ENCODE measurements at places on chromosomes 6 and 20. TPM values are rescaled to one million over a fixed set of nuclear protein-coding genes. Genes with fewer than 3 reads are reported as not detected.

DNA sequence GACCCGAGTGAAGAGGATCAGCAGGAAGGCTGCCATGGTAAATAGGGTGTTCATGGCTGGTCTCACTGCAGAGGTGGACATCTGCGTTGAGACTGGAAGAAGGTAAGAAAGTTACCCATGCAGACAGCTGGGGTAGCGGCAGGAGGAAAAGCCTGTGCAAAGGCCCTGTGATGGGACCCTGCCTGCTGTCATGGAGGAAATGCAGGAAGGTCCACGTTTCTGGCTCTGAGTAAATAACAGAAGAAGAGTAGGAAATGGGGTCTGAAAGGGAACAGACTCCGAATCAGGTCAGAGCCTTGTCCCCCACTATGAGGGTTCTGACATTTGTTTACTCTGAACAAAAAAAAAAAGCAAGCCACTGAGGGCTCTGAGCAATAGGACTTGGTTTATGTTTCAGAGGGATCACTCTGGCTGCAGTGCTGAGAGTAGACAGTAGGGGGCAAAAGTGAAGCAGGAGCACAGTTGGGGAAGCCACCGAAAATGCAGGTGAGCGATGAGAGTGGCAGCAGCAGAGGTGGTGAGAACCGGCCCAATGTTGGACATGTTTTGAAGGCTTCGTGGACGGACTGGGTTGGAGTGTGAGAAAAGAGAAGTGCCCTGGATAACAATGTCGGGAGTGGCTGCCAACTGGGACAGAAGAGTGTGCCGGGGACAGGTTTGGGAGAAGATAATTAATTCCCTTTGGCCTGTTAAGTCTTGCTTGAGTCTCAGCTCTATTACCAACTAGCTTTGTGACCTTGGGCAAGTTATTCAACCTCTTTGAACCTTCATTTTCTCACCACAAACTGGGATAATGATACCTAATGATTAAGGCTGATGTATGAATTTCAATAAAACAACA lies 57.9 kb upstream of the MAP7 start:
- peak; percentile 53 for DNase-seq

- no peak for DNase-seq
Measured at GRCh38 chr6:66538551-66539135, 831.6 kb upstream of the EYS start.

DNA sequence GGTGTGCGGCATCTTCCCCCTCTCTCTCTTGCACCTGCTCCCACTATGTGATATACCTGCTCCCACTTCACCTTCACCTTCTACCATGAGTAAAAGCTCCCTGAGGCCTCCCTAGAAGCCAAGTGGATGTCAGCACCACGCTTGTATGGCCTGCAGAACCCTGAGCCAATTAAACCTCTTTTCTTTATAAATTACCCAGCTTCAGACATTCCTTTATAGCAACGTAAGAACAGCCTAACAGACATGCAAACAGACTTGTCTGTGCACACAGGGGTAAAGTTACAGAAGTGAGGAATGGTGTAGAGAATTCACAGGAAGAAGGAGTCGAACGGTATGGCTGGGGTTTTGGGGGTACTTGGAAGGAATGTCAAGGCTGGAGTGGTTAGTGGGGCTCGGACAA lies 14.8 kb upstream of the TGM2 start:
- no peak for DNase-seq

DNA sequence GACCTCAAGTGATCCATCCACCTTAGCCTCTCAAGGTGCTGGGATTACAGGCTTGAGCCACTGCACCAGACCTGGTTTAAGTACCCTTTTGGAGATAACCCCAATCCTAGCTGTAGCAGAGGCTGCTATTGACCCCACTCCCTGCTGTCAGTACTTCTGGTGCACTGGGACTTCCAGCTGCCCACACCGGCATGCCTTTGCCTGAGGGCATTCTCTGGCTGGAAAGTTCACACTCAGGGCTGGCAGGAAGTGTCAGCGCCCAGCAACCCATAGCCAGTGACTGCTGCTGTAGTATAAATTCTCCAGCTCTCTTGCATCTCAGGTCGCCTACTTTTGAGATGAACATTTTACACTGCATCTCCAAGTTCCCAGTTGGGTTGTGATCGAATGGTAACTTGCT lies 75.3 kb downstream of the UTRN start:
- DNase-seq = no peak

GRCh38 chr6:43310624-43311023 lies 2.0 kb upstream of the CRIP3 start:
- DNase-seq = no peak

- DNase-seq = no peak
Measured at GRCh38 chr6:3409699-3410384, 47.0 kb downstream of the SLC22A23 start.

The PARD6B gene
- total RNA-seq = 5.7 TPM

The DEF6 gene
- total RNA-seq = 68.7 TPM

The LAMA2 gene
- total RNA-seq = 0.07 TPM
